ENCODE measurements at places on chromosomes 7 and 10.

DNA sequence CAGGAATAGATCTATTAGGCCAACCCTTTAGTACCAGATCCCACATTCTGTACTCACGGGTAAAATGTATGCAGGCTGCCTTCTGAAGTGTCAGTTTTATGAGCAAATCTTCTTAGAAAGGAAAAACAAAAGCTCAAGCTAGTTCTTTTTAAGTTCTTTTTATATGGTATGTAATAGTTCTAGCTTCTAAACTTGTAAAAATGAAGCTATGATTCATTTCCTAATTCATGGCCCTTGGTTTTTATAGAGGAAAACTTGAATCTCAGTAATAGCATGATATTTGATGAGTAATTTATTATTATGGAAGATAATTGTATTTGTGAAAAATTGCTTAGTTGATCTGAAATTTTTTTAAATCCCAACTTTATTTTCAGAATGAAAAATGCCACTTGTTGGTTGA is 54.3 kb downstream of the SLK start:
- no peak for DNase-seq

DNA sequence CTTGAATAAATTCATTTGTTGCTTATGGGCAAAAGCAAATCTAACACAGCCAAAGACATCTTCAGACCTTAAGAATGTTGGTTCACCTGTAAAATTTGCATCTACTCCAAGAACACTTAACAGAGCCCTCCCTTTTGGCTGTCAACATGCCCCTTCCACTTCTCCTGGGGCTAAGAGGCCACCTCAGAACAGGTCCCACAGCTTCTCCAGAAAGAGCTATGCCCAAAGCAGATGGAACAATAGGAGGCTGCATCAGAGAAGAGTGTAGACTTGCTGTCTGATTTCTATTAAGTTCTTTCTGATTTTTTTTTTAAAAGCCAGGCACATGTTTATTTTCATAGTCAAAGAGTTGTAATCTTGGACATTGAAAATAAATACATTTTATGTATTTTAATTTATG is 26.1 kb upstream of the TRIL start:
- no peak for DNase-seq

DNA sequence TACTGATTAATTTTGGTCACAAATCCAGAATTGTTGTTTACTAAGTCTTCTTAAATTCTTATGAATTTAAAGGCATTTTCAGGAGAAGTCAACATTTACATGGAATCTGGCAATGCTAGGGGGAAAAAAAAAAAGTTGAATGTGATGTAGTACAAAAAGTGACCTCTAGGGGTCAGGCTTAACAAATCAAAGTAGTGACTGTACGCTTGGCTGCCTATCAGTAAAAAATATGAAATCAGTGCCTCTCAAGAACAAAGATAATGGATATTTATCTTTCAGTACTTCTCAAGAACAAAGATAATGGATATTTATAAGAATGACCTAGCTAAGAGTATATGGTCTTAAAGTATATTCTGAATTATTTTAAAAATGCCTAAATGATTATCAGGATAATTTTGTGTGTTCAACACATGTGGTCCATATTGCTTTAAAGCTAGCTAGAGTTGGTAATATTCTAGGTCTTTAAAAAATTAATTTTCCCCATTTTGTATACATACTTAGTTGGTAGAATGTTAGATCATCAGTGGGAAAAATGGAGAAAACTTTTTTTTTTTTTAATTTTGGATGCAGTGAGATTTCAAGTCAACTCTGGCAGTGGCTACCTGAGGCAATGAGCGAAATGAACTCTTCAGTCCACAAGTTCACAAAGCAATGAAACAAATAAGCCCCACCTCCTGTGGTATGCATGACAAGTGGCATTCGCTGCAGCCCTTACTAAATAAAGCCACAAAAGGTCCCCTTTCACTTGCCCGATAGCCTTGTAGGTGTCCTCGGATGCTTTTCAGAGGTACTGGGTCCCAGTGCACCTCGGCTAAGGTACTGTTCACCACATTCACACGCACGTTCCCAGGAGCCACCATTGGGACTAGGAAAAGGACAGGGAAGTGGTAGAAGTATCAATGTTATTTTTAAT is 51.2 kb upstream of the LAMB4 start:
- DNase-seq = peak; percentile 78

GRCh38 chr10:76329891-76330575 is 898.6 kb downstream of the LRMDA start:
- DNase-seq = no peak

DNA sequence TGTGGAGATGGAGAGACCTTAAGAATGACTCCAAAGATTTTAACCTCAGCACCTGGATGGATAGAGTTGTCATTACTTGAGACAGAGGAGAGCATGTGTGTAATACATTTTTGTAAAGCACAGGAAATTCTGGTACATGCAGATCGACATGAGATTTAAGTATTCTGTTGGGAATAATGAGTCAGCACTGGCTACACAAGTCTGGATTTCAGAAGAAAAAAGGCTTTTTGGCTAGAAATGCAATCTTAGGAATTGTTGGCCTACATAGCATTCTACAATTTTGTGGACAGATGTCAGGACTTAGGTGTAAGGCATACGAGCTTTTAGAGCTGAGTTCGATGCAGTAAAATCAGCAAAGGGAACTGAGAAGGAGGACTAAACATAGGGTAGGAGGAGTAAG is 24.1 kb upstream of the ANKRD30A start:
- DNase-seq = no peak

GRCh38 chr7:30478349-30479201 is at the start of gene NOD1:
NOD1 (minus strand) TSS chr7:30478784; CDS start chr7:30456921, 21,863 bp downstream.
- peak; percentile 77 for DNase-seq

- DNase-seq = no peak
Measured at GRCh38 chr10:122853665-122854313, 8.1 kb upstream of the CUZD1 start.

DNA sequence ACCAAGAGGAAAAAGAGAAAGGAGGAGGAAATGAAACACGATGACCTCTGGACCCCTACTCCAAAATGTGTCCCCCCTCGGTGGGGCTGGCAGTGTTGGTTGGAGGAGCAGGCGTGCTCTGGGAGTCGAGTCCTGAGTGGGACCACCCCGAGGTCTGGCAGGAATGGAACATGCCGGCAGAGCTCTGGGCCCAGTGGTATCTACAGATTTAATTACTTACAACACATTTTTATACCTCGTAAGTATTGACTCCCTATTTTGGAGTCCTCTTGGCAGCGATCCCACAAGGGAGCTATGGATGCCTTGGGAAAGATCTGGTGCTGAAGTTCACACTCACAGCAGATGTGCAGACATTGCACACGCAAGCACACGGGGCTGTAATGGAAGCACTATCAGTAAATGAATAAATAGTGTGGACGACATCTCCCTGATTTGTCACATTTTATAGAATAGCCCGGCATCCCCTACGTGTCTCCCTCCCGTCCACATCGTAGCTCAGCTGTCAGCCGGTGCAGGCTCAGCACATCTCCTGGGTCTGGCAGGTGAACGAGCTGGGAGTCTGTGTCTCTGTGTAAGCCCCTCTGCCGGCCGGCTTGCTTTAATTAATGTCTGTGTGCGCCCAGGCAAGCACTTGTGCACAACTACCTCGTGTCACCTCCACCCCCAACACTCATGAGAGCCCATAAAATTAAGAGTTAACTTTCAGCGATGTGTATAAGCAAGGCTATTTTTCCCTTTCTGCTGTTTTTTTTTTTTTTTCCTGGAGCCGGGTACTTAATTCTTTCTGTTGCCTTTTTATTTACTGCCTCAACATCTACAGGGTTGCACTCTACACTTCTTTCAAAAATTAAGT is 603.2 kb downstream of the LRMDA start:
- no peak for DNase-seq

DNA sequence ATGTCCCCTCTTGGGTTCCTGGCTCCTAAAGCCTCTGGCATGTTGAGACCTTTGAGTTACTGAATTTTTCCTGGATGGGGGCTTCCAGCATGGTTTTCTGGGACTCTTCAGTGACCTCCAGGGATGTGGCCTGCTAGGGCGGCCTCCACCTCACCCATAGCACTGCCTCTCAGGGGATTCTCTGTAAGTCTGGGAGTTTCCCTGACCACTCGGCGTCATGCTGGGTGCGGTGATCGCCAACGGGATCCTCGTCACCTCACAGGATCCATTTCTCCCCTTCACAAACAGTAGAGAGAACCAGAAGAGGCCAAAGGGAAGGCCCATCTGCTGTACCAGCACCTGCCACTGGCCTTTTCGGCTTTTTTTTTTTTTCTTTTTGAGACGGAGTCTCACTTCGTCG is 84.3 kb downstream of the NPTX2 start:
- no peak for DNase-seq

DNA sequence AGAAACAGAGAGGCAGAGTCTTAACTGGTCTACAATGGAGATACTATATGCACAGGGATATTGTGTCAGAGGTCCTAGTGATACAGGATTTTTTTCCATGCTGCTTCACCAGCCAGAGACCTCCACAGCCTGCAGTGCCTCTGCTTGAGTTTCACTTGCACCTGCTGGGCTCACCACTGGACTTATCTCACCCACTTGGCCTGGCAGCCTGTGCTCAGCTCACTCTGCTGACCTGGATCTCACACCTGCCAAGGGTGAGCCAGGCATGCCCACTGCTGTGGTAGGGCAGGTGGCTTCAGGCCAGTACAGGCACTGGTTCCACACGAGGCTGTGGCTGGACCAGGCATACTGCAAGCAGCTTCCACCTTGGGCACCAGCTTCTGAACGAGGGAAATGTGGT is 36.6 kb downstream of the PNLIPRP3 start:
- no peak for DNase-seq

- no peak for DNase-seq
Measured at GRCh38 chr10:23768281-23768680, 329.4 kb downstream of the OTUD1 start.

DNA sequence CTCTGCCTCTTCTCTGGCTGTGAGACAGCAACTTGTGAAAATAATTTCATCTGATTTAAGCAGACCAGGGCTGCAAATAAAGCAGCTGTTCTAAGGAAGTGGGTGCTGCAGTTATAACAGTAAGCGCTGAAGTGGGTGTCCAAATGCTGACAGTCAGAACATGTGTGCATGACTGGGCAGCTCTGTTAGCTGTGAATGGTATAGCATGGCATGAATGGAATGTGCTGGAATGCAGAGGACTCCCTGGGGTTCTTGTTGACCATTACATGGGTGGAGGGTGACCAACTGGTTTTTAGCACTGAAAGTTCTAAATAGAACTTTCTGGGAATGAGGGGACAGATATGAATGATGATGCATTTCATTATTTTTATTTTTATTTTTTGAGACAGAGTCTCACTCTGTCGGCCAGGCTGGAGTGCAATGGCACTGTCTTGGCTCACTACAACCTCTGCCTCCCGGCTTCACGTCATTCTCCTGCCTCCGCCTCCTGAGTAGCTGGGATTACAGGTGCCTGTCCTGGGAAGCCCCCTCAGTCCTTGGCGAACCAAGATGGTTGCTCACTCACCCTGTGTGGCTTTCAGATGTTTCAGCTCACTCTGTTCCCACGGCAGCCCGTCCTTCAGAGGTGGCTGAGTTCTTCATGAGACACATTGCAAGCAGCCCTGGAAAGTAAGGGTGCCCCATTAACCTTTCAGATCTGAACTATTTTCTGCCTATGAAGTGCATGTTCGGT is 319.8 kb upstream of the PHYHIPL start:
- peak; percentile 34 for DNase-seq

GRCh38 chr7:4147926-4148620 is 534.0 kb upstream of the FOXK1 start:
- DNase-seq = no peak

DNA sequence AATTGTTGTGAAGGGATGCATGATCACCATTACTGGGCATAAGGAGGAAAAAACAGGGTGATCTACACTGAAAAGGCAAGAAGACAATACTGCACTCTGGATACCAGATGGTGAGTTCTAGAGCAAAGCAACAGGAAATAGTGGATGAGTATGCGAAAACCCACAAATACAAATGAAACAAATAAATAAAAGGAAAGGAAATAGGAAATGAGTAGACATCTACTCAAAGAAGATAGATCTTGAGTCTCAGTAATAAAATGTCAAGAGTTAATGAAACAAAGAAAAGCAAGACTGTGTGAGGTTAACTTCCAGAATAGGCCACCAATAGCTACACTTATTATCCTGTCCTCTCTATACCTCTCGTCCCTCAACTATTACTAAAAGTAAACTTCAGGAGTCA is 11.7 kb downstream of the ORC5 start:
- no peak for DNase-seq

DNA sequence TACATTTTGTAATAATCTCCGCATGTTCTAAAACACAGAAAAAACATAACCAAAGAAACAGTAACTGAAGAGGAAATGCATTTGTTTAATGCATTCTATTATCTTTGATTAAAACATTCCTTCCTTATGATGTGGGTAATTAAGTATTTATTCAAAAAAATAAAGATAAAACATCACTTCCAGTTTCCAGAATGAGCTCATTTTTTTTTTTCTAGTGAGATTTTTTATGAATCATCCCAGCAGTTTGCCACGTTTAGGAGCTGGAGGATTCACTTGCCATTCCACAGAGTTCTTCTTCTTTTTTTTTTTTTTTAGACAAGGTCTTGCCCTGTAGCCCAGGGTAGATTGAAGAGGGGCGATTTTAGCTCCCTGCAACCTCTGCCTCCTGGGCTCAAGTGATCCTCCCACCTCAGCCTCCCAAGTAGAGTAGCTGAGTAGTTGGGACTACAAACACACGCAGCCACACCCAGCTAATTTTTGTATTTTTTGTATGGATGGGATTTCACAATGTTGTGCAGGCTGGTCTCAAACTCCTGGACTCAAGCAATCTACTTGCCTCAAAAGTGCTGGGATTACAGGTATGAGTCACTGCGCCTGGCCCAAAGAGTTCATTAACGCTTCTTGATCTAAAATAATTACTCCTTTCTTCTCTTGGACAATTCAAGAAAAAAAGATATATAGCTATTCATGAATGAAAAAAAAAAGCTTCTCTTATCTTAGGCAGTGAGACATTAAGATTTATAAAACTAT is 177.3 kb downstream of the DKK1 start:
- no peak for DNase-seq

DNA sequence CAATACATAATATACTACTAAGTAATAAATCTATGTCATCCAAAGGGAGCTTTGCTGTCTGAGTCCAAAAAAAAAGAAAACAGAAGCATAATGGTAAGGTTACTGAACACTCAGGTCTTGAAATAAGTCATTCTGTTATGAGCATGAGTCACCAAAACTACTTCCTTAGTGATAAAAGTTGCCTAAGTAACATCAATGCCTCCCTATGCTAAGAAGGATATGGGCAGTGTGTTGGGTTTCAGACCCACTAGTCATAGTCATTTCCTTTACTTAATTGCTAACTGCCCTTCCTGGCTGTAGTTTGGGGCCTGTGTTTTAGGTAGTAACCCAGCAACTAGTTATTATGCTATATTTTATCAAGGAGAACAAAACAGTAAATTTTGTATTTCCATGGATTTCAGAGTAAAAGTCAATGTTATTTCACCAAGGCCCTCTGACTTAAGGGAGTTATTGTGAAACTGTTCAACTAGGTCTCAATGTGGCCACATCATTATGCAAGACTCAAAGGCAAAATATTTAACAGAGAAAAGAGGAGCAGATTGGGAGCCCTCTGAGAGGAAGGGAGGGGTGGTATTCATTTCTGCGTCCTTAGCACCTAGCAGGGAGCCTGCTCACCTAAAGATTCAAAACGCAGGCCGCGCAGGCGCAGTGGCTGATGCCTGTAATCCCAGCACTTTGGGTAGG is 11.7 kb upstream of the VIM start:
- DNase-seq = peak; percentile 52

- peak; percentile 48 for DNase-seq
Measured at GRCh38 chr7:151520419-151521261, 945 bp upstream of the RHEB start.

GRCh38 chr10:130018265-130018664 is 54.2 kb upstream of the EBF3 start:
- peak; percentile 44 for DNase-seq

- no peak for DNase-seq
Measured at GRCh38 chr10:126523071-126523470, 134.8 kb upstream of the ADAM12 start.
